ENCODE measurements at places on chromosomes 1 and 21.
A peak's percentile ranks its signal among the peaks of the same experiment; 100 is the strongest.

GRCh38 chr1:201128962-201129361 is 2.0 kb upstream of the ASCL5 start:
- no peak for DNase-seq

GRCh38 chr1:15510611-15511405 is 13.2 kb downstream of the CASP9 start:
- DNase-seq, result no peak

- no peak for DNase-seq
Observed at GRCh38 chr1:99566290-99567021, 79.5 kb upstream of the PALMD start.

- peak; percentile 45 for DNase-seq
Observed at GRCh38 chr1:21573971-21574465, 64.8 kb downstream of the ALPL start.

- no peak for DNase-seq
Observed at GRCh38 chr21:43276811-43277210, 108.0 kb downstream of the CRYAA start.

- no peak for DNase-seq
Observed at GRCh38 chr1:33088119-33088906, 7.4 kb downstream of the AZIN2 start.

Measured in progenitor cell of endocrine pancreas (in vitro differentiated cells).